Activated T-cell treated with anti-CD3 and anti-CD28 coated beads for 48 hours (primary cell): ENCODE measurements at places on chromosomes 5 and 9.
A peak's percentile ranks its signal among the peaks of the same experiment; 100 is the strongest.

DNA sequence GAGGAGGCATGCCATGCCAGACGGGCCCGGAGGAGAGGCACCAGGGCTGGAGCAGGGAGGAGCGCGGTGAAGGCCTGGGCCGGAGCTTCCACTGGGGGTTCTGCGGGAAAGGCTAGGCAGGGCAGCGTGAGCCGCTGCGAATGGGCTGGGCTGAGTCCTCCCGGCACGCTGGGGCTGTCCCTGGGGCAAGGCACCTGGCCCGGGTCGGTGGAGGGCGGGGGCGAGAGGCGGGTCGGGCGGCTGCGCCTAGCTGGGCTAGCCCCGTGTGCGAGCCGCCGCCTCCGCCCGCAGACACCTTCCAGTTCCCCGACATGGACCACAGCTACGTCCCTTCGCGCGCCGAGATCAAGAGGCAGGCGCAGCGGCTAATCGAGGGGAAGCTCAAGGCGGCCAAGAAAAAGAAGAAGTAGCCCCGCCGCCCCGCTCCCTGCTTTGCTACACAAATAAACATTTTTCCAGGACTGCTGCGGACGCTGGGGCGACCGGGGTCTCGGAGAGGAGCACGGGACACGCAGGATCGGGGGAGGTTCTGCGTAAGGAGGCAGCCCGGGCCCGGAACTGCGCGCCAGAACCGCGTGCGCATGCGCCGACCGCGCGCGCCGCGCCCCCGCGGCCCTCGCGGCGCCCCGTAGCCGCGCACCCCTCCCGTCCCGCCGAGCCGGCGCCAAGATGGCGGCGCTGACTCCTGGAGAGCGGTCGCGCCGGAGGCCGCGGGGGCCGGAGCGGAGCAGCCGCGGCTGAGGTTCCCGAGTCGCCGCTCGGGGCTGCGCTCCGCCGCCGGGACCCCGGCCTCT, at the start of gene RABL6:
TSS of gene RABL6 (plus strand) at position 668 of the 794 bp plus-strand sequence. CDS start 249 bp downstream, outside the sequence.
- peak; percentile 81 for DNase-seq

DNA sequence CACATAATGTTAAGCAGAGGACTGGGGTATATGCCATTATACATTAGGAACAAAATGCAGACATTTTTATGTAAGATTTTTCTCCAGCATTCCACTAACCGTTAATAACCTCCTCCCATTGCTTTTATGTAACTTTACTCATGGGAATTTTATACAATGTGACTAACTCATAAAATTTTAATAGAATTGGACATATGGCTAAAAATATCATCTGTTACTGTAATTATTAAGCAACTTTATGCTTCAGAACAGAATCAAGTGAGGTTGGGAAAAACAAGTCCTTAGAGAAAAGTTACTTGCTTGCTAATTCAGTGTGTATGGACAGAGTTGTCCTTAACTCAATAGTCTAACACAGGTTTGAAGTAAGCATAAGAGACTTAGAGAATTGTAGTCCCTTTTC, 54.8 kb upstream of the PCSK1 start:
- DNase-seq = no peak

GRCh38 chr5:55923177-55923771, 71.5 kb downstream of the IL6ST start:
- DNase-seq = no peak

GRCh38 chr5:16076657-16077056, 102.9 kb downstream of the MARCHF11 start:
- no peak for DNase-seq

DNA sequence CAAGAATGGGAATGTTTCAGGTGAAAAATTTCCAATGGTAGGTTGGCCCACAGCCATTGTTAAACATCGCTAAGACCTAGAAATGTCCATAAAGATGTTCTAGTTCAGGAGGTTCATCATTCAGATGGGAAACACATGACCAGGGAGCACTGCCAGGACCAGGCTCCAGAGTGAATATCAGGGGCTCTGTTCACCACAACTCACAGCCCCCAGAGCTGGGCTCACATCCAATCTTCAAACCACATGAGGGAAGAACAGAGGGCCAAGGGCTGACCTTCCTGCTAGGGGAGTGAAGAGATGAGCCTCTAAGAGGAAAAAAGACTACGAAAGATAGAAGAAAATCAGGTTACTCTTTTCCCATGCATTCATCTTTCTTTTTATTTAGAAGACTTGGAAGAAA, 205.8 kb downstream of the SEMA5A start:
- no peak for DNase-seq

DNA sequence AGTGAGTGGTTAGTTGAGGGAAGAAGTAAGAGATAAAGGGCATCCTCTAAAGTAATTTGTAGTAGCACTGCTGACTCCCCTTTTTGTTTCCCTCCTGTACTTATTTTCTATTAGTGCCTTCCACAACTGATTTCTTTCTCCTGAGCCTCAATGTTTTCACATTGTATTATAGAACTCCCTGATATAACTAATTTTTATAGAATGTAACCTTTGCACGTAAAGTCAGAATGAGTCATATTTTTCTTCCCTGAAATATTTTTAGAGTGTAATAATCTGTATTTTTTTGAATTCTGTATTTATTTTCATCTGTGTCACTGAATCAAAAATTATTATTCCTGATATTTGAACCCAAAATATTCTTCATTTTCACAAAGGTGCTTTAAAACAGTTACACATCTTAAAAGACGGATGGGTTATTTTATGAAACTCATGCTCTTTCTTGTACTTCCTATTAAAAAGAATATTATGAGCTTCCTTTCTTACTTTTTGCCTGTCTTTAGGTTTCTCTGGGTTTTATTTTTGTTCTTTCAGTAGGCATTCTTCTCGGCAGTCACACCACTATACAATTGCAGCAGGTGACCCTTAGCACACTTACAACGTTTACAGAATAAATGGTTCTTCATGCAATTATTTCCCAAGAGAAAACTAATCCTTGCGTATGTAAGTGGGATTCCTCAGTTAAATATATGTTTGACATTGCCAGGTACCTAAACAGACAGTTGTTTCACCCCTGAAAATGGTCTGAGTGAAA, 30.5 kb upstream of the DMRTA1 start:
- no peak for DNase-seq

DNA sequence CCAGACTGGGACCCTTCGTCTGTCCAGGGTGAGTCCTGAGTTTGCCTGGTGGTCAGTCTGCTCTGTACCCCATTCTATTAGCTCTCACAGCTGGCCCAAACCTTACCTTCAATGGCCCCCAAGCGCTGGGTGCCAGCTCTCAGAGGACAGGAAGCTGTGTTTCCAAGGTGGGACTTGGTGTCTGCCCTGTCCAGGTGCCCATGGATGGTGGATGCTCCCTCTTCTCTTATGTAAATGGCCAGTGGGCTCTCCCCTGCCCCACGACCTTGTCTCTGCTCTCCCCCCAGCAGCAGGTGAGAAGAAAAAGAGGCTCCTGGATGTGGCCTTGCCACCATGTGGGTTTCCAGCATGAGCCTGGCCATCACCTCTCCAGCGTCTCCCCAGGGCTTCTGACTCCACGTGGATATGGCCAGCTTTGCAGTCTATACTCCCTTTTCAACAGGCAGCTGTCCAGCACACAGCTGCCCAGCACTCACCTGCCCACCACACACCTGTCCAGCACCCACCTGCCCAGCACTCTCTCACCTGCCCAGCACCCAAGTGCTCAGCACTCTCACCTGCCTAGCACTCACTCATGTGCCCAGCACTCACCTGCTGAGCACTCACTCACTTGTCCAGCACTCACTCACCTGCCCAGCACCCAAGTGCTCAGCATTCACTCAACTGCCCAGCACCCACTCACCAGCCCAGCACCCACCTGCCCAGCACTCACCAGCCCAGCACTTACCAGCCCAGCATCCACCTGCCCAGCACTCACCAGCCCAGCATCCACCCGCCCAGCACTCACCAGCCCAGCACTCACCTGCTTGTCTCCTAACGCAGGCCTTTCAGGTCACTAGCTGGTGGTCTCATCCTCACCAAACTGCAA, 136.2 kb upstream of the IRX2 start:
- DNase-seq = no peak

GRCh38 chr9:101387871-101388506, 3.2 kb upstream of the BAAT start:
- no peak for DNase-seq

- DNase-seq = no peak
Observed at GRCh38 chr5:96439477-96440184, 6.6 kb upstream of the PCSK1 start.

GRCh38 chr9:133113949-133114885, 6.8 kb downstream of the RALGDS start:
- no peak for DNase-seq

DNA sequence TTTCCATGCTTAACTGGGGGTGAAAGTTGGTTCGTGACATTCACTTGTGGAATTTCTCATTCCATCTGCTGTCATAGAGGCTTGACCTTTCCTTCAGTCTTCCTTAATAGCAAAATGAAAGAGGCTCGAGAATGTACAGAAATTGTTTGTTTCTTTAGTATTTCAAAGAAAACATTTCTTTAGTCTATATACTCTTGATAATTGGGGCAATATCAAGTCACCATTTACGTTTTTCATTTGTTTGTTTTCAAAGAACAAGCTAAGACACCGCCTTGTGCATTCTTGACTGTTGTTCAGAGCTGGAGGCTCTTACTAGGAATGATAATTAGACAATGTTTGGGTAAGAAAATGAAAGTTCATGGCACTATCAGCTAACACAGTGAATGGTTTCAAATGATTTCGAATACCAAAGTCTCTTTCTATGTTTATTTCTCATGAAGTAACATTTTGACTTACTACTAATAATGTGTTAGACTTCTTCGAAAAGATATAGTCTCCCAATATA, 835.4 kb downstream of the SEMA5A start:
- DNase-seq = no peak

DNA sequence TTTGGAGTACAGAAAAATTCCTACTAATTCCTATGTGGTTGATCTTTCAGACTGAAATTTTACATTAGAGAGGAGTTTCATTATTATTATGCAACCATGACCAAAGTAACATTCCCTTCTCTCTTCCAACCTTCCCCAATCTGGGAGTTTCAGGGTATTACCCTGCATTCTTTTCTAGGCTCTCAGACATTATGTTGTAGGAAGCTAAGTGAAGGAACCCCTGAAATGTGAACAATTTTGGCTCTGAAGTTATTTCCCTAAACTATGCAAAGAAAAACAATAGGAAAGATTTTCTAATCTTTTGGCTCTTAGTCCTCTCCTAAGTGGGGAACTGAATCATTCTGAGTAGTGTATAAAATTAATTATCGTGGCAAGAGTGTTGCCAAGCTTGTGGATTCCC, 63.3 kb upstream of the ZFAND5 start:
- no peak for DNase-seq

- DNase-seq = no peak
Observed at GRCh38 chr5:90020575-90021538, 388.7 kb downstream of the CETN3 start.

- no peak for DNase-seq
Observed at GRCh38 chr5:109161914-109162683, 247.7 kb downstream of the PJA2 start.

DNA sequence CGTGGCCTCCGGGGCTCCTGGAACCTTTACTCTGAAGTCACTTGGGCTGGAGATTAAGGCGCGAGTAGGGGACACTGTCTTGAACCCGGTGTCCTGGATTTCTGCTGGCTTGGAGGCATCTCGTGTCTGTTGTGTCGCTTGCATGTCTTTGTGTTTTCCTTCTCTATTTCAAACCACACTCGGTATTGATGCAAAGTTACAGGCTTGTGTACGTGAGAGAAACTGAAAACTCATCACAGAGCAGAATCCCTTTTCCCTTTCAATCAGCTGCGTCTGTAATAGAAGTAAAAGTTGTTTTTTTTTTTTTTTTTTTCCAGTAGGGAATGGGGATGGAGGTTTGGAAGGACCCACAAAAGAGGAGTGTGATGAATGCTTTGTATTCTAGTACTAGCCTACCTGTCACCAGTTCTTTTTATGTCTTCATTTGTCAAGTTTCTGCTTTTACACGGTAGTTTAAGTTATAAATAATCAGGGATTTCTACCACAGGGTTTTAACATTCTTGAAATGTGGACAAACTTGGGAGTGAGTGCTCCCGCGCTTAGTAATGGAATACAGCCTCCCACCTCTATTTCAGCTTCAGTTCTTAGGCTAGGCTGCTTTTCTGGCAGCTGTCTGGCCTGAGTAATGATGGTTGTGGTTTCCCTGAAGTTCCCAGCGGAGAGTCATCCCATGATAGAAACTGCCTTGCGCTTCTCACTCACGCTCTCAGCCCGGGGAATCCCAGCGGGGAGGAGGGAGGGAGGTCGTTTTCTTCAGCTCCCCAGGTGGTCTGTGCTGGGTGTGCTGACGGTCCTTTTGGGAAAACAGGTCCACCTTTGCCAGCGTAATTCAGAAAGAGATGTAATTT, 763 bp downstream of the TJP2 start:
- peak; percentile 47 for DNase-seq

DNA sequence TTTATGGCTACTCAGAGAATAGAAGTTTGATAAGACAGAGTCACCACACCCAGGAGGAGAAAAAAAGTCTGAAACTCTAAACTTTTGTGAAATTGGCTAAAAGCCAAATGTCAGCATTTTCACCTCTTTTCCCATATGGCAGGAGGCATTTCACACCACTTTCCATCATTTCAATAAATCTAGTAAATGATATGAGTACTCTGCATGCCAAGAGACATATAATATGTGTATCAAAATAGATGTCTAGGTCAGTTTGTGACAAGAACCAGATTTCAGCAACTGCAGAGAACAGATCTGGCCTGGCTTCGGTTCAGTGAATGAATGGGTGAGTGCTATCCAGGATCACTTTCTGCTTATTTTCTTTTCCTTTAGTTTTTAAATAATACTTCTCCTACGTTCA, 470.8 kb downstream of the ENC1 start:
- no peak for DNase-seq

DNA sequence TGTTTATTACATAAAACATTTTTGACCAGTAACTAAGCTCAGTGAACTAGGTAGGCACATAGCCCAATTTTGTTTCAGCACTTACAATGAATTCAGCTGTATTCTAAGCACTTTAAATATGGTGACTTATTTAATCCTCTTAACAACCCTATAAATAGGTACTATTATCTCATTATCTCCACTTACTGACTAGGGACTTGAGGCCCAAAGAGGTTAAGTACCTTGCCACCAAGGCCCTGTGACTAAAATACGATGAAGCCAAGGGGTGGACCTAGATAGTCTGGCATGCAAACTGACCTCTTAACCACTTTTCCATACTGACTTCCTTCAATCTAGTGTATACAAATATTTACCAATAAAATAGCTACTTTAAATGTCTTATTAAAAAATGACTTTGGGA, 266.4 kb downstream of the ZNF608 start:
- no peak for DNase-seq

- DNase-seq = no peak
Observed at GRCh38 chr9:75233011-75233410, 144.7 kb downstream of the OSTF1 start.

GRCh38 chr5:181239062-181239663, 4.5 kb downstream of the RACK1 start:
- DNase-seq = no peak

- DNase-seq = no peak
Observed at GRCh38 chr5:1564182-1564748, 40.5 kb upstream of the LPCAT1 start.

- no peak for DNase-seq
Observed at GRCh38 chr5:144247131-144247530, 76.5 kb downstream of the KCTD16 start.

DNA sequence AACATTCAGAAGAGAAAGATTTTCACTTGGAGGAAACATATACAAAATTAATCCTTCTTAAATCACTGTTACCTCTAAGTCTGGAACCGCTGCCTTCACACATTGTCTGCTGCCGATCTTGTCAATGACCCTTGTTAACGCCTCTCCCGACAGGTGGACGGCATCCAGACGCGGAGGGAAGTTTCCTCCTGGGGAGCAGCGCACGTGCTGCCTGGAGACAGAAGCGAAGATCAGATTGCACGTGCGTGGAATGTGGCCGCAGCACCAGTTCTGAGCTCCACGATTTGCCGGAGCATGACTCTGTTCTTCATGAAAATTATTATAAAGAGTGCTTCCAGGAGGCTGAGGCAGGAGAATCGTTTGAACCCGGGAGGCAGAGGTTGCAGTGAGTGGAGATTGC, 183.6 kb upstream of the IRX4 start:
- no peak for DNase-seq
